ENCODE measurements at places on chromosomes 7 and 10.

- DNase-seq: no peak
These were observed 98.8 kb downstream of the SEMA3E start for GRCh38 chr7:83550100-83550499.

DNA sequence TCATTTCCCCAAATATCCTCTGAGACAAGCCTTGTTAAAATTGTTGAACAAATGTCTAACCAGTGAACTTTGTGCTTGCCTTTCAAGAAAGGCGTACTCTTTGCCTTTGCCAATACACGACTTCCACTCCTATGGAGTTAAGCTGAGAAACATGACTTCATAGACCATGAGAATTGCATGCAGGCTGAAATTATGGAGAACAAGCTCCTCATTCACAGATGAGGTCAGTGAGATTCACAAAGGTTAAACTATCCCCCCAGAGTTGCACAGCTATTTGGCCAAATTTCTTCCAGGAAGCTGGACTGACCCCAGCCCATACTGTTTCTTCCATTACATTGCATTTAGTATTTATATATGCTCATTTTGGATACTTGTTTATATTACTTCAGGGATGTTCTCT lies 221.4 kb upstream of the SEMA3C start:
- DNase-seq: no peak

DNA sequence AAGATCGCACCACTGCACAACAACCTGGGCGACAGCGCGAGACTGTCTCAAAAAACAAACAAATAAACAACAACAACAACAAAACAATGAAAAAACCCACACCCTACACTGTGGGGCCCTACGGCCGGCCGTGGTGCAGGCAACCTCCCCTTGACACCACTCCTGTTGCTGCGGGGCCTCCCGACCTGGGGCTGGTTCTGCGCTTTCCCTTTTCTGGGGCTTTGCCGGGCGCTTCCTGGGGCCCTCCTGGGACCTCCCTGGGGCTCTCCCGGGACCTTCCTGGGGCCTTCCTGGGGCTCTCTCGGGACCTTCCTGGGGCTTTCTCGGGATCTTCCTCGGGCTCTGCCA lies 46.6 kb downstream of the INSIG1 start:
- no peak for DNase-seq

- no peak for DNase-seq
These were observed 66.5 kb downstream of the VPS50 start for GRCh38 chr7:93298671-93299070.

DNA sequence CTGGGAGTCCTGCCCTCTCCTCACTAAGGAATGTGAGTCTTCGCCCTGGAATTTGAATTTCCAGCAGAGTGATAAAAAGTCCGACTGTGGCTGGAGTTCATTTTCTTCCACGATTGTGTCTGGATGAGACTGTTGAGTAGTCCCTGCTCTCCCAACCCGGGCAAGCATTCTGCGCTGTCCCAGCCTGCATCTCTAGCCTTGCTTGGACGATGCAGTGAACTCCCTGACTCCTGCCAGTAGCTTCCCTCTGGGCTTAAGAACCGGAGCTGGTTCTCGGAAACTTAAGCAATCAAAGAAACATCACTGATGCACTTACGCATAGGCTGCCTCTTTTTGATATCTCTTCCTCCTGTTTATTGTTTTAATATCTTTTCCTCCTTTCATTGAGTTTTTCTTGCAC lies 116.0 kb upstream of the FZD8 start:
- no peak for DNase-seq

DNA sequence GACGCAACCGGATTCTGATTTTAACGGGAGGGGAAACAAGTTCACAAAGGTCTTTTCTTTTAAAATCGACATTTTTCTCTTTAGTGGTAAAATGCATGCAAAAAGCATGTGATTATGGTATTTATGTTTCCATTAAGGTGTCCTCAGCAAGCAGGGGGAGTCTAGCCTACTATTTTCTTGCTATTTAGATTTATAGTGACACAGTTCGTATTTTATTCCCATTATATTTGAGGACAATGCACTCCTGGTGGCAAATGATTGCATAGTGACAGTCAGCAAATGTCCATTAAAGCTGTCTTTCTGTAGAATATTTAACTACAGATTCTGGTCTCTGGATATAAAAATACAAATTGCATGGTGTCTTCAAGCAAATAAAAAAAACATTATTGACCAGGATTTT lies 554.2 kb downstream of the PARD3 start:
- DNase-seq: no peak

DNA sequence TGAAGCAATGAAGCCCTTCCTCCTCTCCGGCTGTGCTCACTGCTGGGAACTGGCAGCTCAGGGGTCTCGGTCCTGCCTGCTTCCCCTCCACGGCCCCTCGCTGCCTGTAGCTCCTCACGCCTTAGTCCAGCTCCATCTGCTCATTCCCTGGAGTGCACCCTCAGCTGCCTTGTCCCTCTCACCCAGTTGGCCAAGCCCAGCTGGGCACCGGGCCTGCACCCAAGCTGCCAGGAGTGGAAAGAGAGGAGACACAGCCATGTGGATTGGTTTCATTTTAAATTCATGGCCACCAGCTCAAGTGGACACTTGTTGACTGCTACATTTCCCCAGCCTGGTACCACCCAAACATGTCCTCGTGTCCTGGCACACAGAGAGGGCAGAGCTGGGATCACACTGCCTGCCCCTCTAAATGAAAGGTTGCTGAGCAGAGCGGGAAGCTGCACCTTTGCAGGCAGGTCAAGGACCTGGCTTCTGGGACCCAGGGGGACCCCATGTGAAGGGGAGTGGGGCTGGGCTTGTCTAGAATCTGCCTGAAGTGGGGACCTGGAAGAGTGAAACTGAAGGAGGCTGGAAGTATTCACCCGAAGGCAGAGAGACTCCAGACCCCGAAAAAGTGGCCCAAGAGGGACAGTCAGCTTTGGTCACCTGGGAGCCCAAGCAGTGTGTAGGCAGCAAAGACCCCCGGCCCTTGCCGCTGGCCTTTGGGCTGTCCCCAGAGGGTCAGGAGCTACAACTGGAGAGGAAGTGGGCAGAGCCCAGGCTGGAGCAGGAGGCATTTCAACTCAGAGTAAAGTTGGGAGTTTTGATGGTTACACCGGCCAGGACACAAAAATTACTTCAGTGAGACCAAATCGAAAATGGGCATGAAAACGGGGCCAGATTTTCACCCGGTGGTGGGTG lies 15.0 kb upstream of the BNIP3 start:
- no peak for DNase-seq

- no peak for DNase-seq
These were observed 108.2 kb upstream of the PCBD1 start for GRCh38 chr10:70996549-70996948.

DNA sequence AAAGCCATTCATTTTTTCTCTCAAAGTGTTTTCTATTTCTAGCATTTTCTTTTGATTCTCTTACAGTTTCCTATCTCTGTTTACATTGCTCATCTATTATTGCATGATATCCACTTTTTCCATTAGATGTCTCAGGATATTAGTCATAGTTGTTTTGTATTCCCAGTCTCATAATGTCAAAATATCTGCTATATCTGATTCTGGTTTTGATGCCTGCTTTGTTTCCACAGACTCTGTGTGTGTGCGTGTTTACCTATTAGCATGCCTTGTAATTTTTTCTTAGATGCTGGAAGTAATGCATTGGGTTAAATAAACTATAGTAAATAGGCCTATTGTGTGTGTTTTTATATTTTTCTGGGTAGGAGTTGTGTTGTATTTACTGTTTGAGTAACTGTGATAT lies 1126.3 kb downstream of the SORCS1 start:
- DNase-seq: no peak

- DNase-seq: no peak
These were observed 22.4 kb downstream of the ATXN7L1 start for GRCh38 chr7:105853931-105854419.

DNA sequence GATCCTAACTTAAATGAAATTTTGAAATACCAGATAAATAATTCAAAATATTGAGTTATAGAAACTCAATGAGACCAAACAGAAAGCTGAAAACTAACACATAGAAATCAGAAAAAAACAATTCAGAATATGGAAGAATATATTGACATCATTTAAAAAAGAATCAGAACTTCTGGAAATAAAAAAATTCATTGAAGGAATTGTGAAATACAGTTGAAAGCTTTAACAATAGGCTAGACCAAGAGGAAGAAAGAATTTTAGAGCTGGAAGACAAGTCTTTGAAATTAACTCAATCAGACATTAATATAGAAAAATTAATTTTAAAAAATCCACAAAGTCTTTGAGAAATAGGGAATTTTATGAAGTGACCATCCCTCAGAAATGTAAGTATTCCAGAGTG lies 36.8 kb upstream of the AKR1C1 start:
- DNase-seq: no peak

- no peak for DNase-seq
These were observed 40.2 kb downstream of the FAM13C start for GRCh38 chr10:59322131-59322530.

GRCh38 chr10:12995425-12995861 lies 6.1 kb downstream of the CCDC3 start:
- DNase-seq: no peak

- DNase-seq: no peak
These were observed 65.4 kb downstream of the SP8 start for GRCh38 chr7:20721086-20721810.

Data from stimulated activated CD8-positive, alpha-beta memory T cell treated with anti-CD3 and anti-CD28 coated beads, Interleukin-4, amount 100 ng/mL, for 48 hours (primary cell).